ENCODE measurements at places on chromosomes 1 and 21.
A peak's percentile ranks its signal among the peaks of the same experiment; 100 is the strongest.

DNA sequence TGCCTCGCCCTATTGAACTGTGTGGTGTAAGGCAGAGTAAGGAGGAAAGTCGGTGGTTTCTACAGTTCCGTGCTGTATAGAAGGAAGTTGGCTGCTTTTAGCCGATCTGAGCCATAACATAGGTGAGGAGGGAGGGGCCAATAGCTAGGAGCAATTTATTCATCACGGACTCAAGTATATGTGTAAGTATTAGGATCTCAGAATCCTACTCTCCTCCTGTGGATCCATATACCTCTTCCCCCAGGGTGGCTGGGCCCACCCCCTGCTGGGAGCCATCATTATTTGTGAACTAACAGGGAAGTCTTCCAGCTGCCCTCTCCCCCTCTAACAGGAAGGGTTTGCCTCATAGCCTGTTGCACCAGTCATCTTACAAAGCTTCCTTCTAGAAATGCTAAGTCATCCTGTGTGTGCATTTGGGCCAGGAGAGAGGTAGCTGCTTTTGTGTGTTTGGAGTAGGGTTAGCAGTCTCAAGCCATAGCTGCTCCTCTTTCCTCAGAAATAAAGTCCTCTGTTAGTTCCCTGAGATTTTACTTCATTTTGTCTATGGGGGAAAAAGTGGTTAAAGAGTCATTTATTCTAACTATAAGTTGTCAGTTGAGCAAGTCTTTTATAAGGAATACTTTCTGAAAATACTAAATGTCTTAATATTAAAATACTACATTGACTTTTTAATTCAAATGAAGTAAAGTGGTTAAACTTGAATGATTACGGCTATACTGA, 14.9 kb upstream of the CENPS start:
- peak; percentile 94 for DNase-seq

DNA sequence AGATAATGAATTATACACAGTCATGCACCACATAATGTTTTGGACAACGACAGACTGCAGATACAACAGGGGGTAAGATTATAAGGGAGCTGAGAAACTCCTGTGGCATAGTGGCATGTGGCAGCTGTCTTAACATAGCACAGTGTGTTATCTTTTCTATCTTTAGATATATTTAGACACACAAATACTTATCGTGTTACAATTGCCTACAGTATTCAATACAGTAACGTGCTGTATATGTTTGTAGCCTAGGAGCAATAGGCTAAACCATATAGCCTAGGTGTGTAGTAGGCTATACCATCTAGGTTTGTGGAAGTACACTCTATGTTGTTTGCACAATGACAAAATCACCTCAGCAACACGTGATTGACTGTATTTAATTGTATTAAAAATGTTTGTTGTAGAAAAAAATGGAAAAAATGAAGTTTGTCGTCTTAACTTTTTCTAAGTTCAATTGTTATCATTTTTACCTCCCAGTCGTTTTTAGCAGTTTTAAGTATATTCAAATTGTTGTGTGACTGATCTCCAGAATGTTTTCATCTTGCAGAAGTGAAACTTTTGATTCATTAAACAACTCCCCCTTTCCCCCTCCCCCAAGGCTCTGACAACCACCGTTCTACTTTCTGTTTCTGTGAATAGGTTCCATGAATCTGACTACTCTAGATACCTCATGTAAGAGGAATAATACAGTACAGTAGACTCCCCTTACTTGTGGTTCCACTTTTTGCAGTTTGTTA, 351.0 kb upstream of the B3GALT2 start:
- peak; percentile 38 for DNase-seq

- DNase-seq, result no peak
Observed at GRCh38 chr1:198370996-198371395, 169.5 kb downstream of the ATP6V1G3 start.

GRCh38 chr1:203629507-203630082, 3.0 kb downstream of the ATP2B4 start:
- no peak for DNase-seq

- DNase-seq, result no peak
Observed at GRCh38 chr1:28519946-28520725, 14.3 kb downstream of the RCC1 start.

GRCh38 chr1:62230718-62231117, 36.1 kb downstream of the L1TD1 start:
- DNase-seq, result peak; percentile 29

DNA sequence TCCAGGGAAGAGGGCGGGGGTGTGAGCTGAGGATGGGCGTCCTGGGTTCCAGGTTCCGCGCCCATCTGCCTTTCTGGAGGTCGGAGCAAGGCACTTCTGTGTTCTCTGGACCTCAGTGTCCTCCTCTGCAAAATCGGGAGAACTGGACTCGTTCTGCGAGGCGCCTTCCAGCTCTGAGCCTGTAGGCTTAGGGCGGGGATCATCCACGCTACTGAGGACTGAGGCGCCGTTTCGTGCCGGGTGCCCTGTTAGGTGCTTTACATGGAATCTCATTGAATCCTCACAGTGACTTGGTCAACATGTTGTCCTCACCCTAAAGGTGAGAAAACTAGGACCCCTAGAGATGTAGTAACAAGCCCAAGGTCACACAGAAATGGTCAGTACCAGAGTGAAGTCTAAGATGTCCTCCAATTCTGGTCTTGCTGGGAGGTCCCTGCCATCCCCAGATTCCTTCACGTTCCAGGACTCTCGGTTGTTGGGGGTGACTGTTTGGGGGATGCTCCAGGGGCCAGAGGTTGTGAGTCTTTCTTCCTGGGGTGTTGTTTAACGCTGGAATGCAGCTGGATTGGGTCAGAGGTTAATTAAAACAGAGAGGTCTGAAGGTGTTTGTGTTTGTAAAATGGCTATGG, 677 bp downstream of the PRKAA2 start:
- DNase-seq, result no peak

GRCh38 chr1:164602480-164603093, 43.6 kb downstream of the PBX1 start:
- DNase-seq, result no peak

DNA sequence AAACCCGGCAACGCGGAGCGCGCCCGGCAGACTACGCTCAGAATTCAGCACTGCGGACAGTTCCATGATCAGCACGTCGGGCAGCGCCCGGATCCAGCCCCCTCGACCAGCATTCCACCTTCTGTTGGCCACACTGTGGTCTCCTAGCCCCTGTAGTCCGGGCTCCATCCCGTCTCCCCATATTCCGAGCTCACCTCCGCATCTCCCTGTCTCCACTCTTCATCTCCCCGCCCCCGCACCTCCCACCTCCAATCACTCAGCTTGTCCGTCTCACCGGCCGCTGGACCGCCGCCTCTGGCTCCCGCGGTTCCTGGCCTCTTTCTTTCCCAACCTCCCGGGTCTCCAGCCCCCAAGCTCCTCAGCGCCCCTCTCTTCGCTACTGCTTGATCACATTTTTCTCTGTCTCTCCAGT, 500 bp downstream of the EPHA10 start:
- peak; percentile 14 for DNase-seq

GRCh38 chr1:156283521-156283920, 604 bp upstream of the TMEM79 start:
- peak; percentile 18 for DNase-seq

DNA sequence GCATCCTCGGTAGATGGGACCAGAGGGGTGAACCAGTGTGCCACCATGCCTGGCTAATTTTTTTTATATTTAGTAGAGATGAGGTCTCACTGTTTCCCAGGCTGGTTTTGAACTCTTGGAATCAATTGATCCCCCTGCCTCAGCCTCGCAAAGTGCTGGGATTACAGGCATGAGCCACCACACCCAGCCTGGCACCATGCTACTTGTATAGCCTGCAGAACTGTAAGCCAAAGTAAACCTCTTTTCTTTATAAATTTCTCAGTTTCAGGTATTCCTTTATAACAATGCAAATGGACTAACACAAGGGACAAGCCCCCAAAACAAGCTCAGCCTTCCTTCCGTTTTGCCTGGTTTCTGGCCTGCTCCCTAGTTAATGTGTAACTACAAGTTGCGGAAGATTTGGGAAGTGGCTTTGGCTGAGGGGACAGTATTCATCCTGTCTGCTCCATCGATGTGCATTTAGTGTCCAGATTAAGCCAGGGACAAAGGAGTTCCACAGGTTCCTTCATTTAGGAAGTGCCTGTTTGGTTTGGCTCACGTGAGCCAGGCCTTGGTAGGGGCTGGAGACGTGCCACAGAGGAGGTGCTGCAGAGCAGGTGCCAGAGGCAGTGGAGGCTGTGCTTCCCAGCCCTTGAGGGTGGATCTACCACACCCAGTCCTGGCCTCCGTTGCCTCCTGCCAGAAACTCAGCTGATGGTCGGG, 4.4 kb downstream of the AVPR1B start:
- no peak for DNase-seq

- no peak for DNase-seq
Observed at GRCh38 chr1:47201179-47201578, 11.3 kb upstream of the PDZK1IP1 start.

DNA sequence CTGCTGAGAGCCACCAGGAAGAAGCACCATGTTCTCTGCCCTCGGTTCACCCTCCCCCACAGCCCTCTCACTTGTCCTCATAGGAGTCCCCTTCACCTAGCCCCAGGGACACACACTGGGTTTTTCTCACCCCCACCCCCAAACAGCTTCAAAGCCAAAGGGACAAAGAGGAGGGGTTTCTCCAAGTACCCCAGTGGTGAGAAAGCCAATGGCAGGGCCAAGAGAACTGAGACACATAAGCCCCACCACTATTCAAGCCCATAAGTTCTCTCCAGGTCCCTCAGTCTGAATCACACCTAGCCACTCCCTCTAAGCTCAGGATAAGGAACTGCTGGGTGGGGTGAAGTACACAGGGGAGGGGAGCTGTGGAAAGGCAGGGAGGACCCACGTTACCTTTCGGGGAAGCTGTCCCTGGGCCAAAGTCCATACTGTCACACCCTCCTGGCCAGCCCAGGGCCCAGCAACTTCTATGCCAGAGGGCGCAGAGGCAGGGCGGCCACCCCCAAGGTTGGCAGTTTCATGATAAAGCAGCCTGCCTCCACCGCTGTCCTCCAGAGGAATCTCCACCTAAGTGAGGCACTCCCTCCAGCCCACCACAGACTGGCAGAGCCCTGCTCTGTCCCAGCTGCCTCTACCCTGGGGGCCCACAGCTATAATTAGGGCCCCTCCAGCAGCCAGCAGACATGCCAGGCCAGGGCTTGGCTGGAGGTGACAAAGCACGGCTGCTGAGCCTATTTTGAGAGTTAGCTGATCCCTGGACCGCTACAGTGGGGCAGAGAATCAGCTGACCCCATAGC, 39.0 kb upstream of the PPP1R15B start:
- DNase-seq, result no peak

GRCh38 chr21:14306126-14306907, 76.6 kb downstream of the HSPA13 start:
- no peak for DNase-seq

GRCh38 chr1:205067031-205067430, 17.2 kb downstream of the TMEM81 start:
- DNase-seq, result no peak

DNA sequence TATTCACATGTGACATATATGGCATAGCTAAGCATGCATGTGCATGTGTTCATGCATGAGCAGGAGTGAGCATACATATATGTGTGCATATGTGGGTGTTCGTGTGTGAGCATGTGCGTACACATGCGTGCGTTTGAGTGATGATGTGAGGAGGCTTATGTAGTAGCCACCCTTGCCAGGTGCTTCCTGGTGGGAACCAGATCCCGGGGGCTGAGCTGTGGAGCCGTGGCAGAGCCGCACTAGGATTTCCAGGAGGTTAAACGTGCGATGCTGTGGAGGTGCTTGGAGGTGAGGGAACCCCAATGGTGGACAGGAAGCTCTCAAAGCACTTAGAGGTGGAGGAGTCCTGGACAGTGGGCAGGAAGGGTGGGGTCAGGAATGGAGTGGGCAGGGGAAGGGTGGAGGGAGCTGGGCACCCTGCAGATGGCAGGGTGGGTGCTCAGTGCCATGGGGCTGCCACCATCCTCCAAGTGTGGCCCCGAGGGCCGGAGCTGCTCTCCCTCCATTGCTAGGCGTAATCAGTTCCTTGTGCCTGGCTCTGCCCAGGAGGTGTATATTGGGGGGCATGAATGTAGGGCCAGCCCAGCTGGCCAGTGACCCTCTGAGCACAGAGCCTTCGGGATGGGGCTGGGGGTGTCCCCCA, 48.5 kb downstream of the COL18A1 start:
- DNase-seq, result no peak

- peak; percentile 53 for DNase-seq
Observed at GRCh38 chr1:110634455-110635311, 28.5 kb upstream of the KCNA2 start.

DNA sequence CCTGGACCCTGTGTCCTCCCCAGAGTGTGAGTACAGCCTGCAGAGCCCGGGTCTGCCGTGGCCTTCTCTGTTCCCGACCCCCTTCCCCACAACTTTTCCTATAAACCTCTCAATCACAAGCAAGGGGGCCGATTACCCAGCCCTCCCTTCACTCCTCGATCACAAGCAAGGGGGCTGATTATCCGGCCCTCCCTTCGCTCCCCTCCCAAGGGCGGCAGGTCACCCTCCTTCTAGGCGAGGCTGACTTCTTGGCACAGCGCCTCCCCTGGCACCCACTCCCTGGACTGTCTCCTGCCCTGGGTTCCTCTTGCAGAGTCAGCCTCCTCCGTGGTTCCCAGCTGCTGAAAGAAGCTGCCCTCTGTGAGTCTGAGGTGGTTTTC, 12.3 kb upstream of the LDLRAP1 start:
- DNase-seq, result peak; percentile 26

DNA sequence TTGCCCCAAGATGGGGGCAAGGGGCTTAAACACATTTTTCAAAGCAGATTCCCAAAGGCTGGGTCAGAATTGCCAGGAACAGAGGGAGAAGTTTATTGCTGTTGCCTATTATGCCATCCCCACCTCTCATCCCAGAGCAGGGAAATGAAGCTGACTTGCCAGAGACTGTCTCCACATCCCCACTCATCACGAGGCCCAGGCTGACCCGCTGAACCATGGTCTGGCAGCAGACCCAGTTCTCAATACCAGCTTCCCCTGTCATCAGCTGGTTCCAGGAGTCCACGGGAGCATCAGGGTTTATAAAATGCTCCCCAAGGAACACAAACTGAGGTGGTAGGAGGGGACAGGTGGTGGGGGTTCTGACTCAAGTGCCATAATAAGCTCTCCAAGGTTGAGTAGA, 605.9 kb downstream of the NPHP4 start:
- DNase-seq, result no peak

GRCh38 chr1:104238991-104239390, 489.3 kb downstream of the AMY1C start:
- no peak for DNase-seq

DNA sequence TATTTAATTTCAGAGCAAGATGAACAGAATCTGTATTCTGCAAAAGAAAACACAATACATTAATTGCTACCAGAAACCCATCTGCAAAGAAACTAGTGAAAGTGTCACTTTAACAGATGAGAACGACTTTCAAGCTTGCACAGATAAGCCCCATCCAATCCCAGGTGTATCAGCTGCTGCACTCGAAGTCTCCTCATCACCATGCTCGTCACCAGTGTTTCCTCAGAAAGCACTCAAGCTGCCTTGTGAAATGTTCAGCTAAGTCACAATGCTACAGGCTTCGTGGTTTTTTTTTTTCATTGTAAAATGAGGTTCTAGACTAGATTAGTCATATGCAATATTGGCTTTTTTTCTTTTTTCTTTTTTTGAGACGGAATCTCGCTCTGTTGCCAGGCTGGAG, 3.3 kb upstream of the TOMM20 start:
- no peak for DNase-seq

GRCh38 chr1:41860214-41860613, 58.5 kb downstream of the HIVEP3 start:
- no peak for DNase-seq

- no peak for DNase-seq
Observed at GRCh38 chr21:32130031-32130891, 148.6 kb downstream of the MIS18A start.
